ENCODE measurements at places on chromosomes 11 and 22.

- no peak for DNase-seq
Observed at GRCh38 chr22:45330548-45330947, 20.8 kb downstream of the FAM118A start.

DNA sequence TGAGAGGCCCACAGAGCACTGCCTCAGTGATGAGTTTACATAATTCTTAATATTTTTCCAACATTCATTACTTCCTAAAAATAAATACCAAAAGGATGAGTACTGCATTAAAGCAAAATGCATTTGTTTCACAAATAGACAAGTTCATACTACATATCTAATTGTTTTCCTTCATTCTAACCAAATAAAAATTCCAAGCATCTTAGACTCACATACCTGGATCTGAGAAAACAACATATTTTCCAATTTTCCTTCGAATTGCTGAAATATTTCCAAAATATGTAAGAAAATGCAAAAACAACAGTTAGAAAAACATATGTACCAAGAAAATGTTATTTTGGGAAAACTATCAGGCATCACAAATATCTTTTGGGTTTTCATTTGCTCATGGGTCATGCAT lies 127.9 kb upstream of the CEP126 start:
- DNase-seq = no peak

- DNase-seq = no peak
Observed at GRCh38 chr11:116421529-116422185, 351.1 kb downstream of the BUD13 start.

GRCh38 chr22:20576445-20576816 lies 69.0 kb downstream of the MED15 start:
- DNase-seq = no peak

DNA sequence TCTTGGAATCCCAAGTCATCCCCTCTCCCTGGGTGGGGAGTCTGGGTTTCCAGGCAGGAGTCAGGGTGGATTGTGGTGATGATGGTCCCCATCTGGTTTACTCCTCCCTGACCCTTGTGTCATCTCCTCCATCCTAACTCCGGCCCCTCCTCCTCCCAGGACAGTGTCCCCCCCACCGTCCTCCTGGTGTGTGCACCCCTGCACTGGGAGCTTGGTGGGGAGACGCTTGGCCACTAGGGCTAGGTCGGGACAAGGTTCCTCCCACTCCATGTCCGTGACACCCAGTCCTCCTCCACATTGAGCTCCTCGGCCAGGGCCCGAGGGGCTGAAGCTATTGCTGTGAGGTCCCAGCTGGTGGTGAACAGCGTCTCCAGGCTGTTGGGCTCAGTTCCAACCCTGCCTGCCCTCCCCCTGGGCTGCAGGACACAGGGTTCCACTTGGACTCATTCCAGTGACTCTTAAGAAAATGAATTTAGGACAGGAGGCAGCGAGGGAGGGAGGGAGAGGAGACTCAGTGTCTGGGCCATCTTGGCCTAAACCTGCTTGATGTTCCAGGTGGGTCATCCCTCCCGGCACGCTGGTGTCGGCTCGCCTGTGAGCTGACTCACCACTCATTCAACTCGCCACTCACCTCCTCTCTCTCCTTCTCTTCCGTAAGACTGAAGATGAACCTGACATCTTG lies 433.2 kb downstream of the TBC1D22A start:
- peak; percentile 17 for DNase-seq

GRCh38 chr11:124863826-124864165 lies 1.4 kb upstream of the ROBO3 start:
- DNase-seq = no peak

DNA sequence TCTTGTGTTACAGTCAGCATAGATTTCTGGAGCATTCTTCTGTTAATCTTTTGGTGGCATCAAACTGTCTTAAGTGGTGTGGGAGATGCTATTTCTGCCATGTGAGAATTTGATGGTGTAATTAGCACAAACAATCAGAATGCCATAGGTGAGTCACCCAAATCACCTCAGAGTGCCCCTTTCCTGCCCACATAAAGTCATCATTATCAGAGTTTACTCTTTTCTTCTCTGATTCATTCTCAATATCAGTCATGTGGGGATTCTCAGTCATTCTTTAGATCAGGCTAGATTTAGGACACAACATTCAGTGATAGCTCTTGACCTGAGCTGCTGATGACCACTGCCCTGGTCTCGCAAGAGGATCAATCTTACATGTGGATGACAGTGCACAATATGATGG lies 23.7 kb upstream of the MS4A6A start:
- DNase-seq = no peak

- DNase-seq = no peak
Observed at GRCh38 chr11:66874232-66874631, 17.4 kb downstream of the LRFN4 start.

GRCh38 chr11:67351275-67352005 lies 1.9 kb downstream of the POLD4 start:
- peak; percentile 88 for DNase-seq

- DNase-seq = no peak
Observed at GRCh38 chr11:114956566-114956965, 278.2 kb downstream of the NXPE2 start.

- no peak for DNase-seq
Observed at GRCh38 chr11:64842851-64843685, 1.4 kb downstream of the CDC42BPG start.

DNA sequence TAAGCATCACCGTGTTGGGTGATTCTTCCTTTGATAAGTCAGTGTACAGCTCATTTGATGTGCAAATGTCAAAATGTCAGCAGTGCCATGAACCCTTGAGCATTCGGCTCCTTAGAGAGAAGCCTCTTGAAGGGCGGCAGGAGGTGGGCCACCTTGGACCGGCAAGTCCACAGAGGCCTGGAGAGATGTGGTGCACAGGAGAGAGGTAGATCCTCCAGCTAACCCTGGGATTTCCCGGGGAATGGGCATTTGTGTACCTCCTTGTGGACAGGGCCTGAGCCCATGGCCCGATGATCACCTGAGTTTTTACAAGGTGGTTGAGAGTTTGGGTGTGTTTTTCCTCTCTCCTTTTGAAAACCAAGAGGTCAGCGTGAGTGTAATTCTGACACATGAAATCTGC lies 133.2 kb upstream of the RCN1 start:
- no peak for DNase-seq

GRCh38 chr22:47724030-47724429 lies 961.6 kb downstream of the TBC1D22A start:
- DNase-seq = no peak

DNA sequence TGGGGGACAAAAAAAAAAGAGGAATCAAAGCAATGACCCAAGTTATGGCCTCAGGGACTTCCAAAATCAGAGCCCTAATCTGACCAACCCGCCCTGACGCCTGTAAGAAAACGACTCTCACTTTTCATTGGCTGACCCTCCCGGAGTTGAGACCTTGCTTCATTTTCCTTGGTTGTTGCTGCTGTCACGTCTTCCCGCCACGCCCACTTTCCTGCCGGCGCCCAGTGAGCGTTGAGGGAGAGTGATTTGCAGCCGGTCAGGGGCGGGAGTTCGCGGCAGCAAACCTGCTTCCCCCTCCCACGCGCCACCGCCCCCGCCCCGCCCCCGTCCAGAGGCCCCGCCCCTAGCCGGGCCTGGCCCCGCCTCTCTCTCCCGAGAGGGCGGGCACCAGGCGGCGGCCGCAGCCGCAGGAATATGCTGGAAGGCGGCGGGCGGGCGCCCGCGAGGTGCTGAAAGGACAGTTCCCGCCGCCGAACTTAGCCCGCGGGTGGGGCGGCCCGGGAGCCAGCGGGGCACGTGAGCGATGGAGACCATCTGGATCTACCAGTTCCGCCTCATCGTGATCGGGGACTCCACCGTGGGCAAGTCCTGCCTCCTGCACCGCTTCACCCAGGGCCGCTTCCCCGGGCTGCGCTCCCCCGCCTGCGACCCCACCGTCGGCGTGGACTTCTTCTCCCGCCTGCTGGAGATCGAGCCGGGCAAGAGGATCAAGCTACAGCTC lies at the start of gene RAB39A:
RAB39A (plus strand) TSS at position 403 of the 721 bp plus-strand sequence; CDS start at position 524, 121 bp downstream.
- DNase-seq = peak; percentile 90

- no peak for DNase-seq
Observed at GRCh38 chr11:66220566-66220935, 47.9 kb upstream of the RAB1B start.

GRCh38 chr11:123392431-123392830 lies 37.6 kb upstream of the GRAMD1B start:
- no peak for DNase-seq

- no peak for DNase-seq
Observed at GRCh38 chr11:66471142-66471541, 4.4 kb downstream of the PELI3 start.

- DNase-seq = no peak
Observed at GRCh38 chr22:29396126-29396525, 7.8 kb upstream of the AP1B1 start.

All from fibroblast of pulmonary artery (primary cell).